Activated CD4-positive, alpha-beta T cell treated with anti-CD3 and anti-CD28 coated beads, Interleukin-2, amount 50 U/mL, for 48 hours (primary cell): ENCODE measurements at places on chromosomes 6 and 20.
A peak's percentile ranks its signal among the peaks of the same experiment; 100 is the strongest.

DNA sequence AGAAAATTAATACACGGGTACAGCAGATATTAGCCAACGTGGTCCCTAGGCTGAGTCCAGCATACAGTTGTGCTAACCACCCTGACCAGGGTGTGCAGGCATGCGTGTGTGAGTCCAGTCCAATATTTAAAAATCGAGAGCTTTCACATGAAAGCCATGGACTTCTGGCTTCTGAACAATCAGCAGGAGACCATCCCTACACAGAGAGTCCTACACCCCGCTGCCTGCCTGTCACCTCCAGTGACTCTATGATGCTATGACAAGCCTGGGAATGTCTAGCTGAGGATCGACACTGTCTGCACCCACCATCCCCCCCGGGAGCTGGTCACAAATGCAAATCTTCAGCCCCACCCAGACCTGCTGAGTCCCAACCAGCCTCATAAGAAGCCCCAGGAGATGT is 7.9 kb downstream of the ACSS1 start:
- no peak for DNase-seq

DNA sequence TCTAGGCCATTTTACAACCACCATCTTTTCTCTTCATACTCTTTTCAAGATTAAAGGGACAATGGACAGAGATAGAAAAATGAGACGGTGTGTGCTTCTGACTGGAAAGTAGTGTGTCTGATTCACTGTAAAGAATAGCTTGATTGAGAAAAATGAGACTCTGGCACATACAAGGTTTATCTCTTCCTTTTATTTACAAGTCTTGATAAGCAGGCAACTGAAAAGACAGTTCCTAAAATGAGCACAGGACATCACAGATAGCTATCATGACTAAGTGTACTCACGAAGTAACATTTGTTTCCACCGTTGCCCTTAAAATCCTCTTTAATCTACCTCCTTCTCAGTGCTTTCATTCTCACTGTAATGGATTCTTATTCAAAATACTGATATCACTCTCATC is 383.0 kb downstream of the TBC1D32 start:
- no peak for DNase-seq

DNA sequence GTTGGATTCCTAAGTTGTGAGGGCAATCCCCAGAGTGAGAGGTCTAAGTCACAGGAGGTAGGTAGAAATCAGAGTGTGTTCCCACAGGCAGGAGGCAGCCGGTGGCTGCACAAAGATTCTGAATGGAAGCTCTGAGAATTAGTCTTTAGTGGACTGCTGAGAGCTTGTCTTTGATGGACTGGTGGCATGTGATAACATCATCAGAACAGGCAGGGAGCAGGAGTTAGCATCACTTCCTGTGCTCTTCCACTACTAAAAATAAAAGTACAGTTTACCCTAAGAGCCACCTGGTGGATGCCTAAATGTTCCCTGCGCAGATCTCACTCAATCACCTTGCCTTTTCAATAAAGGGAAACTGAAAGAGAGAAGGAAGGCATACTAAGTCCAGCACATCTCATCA is 294.6 kb upstream of the POU3F2 start:
- no peak for DNase-seq

- DNase-seq, result no peak
Measured at GRCh38 chr6:35024551-35025054, 116.5 kb downstream of the TCP11 start.

GRCh38 chr20:40986774-40987173 is 41.8 kb upstream of the TOP1 start:
- no peak for DNase-seq

GRCh38 chr6:132084811-132085509 is 133.8 kb upstream of the CCN2 start:
- DNase-seq, result no peak

GRCh38 chr6:166439366-166440091 is 56.8 kb upstream of the MPC1 start:
- no peak for DNase-seq

GRCh38 chr20:49045440-49046086 is 549 bp upstream of the CSE1L start:
- DNase-seq, result peak; percentile 52

GRCh38 chr6:140542863-140543262 is 1168.4 kb upstream of the CITED2 start:
- DNase-seq, result no peak

GRCh38 chr20:22312744-22313346 is 271.5 kb downstream of the FOXA2 start:
- DNase-seq, result no peak

DNA sequence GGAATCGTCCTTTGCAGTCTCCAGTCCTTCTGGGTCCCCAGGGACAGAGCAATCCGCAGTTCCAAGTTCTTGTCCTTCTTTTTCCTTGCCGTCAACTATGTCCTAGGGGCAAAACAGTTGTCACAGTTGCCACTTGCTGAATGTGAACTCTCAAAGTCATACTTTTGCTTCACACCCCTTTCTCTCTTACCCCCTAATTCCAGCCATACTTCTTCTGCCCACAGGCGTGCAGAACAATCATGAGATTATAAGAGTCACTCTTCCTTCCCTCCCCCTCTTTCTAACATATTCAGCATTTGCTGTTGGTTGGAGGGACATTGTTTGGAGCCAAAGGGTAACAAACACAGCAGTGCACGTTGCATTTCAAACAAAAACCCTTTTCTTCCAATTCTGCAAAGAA is 74.4 kb downstream of the BCAS1 start:
- DNase-seq, result no peak

DNA sequence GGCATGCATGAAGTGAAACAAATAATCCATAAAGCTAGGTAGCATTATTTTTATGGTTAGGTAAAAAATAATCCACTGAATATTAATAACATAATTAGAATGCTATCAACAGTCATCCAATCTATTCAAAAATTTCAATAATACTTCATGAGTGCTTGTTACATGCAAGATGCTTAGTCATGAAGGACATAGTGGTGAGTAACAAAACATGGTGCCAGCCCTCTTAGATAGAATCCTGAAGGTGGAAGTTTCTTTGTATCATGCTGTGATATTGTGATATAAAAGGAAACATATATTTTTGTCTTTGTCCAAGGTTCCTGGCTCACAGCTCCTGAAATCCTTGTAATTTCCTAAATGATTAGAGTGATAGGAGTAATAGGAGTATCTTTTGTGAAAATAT is 14.9 kb downstream of the RCAN2 start:
- DNase-seq, result no peak

DNA sequence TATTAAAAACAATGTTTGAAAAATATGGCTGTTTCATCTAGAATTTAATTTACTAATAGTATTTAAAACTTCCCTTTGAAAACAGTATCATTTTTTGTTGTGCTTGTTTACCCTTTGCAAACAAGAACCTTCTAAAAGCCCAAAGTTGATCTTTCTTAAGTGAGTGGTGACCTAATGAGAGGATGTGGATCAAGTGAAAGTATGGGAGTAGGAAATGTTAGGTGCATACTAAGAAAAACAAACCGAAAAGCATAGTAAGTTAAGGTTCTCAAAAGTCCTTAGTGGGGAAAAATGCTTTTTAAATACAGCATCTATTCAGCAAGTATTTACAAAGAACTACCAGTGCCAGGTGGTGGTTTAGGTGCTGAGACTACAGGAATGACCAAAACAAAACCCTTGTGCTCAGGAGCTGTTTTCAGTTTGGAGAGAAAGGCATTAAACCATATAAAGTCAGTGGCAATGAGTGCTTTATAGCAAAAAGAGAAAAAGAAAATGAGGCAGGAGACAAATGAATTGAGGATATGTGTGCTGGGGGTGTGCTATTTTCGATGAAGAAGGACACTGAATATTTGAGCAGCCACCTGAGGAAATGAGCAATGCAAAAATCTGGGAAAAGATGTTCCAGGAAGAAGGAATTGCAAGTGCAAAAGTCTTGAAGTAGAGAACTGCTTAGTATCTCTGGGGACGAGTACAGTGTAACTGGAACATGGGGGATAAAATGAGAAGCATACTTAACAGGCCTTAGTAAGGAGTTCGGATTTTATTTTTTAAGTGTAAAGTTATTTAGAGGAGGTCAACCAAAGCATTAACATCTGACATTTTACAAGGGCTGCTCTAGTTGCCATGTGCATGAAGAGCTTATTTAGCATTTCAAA is 24.0 kb downstream of the RNF146 start:
- DNase-seq, result no peak

- DNase-seq, result no peak
Measured at GRCh38 chr6:43026365-43026764, 4.9 kb downstream of the RRP36 start.

DNA sequence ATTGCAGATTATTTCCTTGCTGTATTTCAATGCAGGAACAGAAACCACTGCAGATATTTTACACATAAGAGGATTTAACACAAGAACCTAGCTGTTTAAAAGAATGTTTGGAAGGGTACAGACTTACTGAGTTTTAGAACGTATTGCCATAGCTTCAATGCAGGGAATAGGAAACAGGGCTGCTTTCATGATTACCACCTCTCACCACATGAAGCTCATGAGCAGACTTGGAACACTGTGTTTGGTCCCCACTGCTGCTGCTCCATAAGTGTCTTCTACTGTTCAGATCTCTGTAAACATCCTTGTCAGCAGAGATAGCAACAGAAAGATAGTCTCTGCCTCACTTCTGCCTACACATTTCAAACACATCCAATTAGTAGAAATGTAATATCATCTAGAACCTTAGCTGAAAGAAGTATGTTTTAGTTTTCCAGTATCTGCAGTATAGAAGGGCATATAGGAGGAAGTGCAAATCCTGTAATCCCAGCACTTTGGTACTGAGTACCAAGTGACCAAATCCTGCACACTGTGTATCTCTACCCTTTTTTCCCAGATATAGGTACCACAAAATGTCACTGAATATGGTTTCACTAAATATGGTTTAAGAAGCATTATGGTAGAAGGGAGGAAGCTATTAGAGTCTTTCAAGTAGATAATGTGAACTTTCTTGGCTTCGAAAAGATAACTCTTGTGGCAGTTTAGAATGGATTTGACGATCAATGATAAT is 51.9 kb downstream of the STXBP5 start:
- no peak for DNase-seq

- no peak for DNase-seq
Measured at GRCh38 chr20:57210054-57210910, 56.2 kb downstream of the BMP7 start.

DNA sequence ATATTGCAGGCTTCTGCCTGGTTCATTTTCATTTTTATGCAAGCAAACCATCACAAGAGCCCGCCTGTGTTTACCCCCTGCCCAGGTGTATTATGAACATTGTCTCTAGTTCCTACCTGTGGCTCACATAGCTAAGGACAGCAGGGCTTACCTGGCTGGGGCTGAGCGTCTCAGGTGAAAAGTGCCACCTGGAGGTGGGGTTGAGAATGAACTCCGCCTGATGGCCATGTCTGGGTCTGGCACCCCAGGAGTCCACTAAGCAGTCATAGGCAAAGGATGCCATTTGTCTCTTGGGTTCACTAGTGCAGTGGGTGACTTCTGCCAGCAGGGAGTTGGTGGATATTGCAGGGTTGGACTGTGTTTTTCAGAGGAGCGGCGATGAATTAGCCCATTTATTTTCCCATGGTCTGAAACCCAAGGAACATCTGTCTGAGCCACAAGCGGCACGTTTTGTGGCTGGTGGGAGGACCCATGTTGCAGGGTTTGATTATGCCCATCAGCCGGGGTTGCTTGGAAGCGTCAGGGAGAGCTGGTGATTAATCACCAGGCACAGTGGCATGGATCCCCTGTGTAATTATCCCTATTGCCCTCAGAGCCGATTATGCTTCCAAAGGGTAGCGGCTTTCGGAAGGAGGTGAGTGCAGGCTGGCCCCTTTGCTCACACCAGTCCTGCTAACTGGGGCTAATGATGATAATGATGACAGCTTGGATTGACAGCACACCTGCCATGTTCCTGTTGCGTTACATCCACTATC is 92.1 kb downstream of the CDH26 start:
- DNase-seq, result no peak

DNA sequence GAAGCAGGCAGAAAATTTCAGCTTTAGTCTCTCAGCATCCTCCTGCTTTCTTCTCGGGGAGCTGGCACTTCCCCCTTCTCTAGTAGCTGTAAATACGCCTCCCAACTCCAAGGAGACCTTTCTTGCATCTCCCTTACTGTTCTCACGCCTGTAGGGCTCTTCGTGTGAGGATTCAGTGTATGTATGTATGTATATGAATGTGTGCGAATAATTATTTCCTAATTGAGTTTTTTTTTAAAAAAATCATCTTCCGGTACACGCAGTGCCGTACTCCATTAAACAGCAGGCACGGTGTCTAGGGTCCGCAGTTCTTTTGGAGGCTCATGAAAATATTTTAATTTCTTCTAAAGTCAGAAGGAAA is 85.4 kb downstream of the HFE start:
- DNase-seq, result peak; percentile 28

GRCh38 chr6:71034563-71035345 is 77.9 kb upstream of the B3GAT2 start:
- no peak for DNase-seq

GRCh38 chr6:52000064-52000463 is 87.3 kb downstream of the PKHD1 start:
- no peak for DNase-seq

GRCh38 chr6:1222728-1223595 is 88.9 kb upstream of the FOXQ1 start:
- no peak for DNase-seq

DNA sequence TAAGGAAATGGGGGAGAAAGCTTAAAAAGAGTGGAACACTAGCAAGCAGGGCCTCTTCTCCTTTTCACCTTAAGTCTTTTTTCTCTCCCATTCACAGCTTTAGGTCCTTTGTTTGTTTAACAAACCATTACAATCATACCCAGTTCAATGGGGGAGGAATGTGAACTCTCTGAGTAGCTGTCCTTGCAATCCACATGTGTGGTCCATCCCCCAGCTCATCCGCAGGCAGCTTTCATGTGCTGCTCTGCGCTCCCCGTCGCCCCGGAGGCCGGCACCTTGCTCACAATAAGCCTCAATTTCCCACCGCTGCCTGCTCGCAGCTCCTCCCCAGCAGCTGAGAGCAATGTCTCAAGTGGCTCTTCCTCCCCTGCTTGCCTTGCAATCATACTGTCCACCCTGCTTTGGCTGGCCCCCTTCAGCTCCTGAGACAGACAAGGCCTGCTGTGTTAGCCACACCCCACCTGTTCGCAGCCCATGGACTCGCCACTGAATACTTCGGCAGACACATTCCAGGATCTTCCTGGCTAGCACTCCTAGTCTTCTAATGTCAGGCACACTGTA is 49.1 kb downstream of the PLAGL1 start:
- DNase-seq, result no peak

- DNase-seq, result no peak
Measured at GRCh38 chr6:15352845-15353244, 107.0 kb downstream of the JARID2 start.

GRCh38 chr20:3687655-3688054 is 5.8 kb upstream of the ADAM33 start:
- no peak for DNase-seq

DNA sequence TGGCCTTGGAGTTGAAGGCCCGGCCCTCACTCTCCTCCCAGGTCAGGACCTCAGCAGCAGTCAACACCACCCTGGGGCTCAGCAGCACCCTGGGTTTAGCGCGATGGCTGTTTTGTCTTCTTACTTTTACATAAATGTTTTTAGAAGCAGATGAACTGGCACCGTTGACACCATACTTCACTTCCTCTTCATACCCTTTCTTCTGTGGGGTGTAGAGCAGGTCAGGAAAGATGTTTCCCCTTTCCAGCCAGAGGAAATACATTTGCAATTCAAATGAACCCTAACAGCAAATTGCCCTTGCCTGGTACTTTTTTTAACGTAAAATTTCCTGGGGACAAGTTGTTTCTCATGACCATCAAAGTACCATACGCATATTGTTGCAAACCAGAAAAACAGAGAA is 54.7 kb upstream of the SNX9 start:
- DNase-seq, result no peak
